ENCODE measurements at places on chromosomes 2 and 18.

- DNase-seq = no peak
Observed at GRCh38 chr2:169765523-169765922, 31.9 kb downstream of the KLHL23 start.

DNA sequence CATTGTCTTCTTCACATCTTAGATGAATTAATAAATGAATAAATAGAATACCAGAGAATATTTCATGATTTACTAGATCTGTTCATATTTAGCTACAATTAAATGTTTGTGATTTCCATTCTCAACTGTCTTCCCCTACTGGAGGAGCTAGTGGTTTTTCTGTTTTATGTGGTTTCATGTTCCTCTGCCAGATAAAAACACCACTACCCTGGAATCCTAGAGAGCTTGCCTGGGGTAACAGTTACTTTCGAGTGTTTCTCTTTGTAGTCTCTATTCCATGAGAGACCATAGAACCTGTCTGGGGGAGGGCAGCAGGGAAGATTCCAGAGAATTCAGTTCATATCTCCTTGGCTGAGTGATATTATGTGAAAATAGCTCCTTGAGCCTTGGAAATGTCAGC, 349.2 kb downstream of the INSIG2 start:
- no peak for DNase-seq

DNA sequence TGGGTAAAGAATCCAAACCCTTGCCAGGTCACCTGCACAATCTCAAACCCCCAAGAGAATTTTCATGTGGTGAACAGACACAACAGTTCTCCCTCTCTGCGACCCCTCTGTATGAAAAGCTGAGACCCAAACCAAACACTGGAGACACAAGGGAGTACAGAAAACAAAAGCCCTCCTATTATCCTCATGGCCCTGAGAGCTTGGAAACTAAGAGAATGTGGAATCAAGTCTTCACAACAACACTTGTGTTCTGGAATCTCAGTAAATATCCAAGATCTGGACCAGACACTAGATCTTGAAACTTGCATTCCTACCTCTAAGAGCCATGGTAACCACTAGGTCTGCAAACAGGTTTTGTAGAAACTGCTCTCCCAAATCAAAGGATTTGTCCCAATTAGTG, 50.1 kb upstream of the CCDC150 start:
- DNase-seq = no peak

DNA sequence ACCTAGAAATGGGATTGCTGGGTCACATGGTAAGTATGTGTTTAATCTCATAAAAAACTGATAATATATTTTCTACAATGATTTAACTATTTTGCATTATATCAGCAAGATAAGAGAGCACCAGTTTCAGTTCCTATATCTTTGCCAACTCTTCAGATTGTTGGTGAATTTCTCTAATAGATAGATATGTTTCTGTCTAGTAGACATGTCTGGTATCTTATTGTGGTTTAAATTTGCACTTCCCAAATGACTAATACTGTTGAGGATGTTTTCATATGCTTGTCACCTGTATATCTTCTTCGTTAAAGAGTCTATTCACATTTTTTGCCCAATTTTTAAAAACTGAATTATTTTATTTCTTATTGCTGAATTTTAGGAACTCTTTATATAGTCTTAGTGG, 113.8 kb upstream of the UXS1 start:
- DNase-seq = no peak

DNA sequence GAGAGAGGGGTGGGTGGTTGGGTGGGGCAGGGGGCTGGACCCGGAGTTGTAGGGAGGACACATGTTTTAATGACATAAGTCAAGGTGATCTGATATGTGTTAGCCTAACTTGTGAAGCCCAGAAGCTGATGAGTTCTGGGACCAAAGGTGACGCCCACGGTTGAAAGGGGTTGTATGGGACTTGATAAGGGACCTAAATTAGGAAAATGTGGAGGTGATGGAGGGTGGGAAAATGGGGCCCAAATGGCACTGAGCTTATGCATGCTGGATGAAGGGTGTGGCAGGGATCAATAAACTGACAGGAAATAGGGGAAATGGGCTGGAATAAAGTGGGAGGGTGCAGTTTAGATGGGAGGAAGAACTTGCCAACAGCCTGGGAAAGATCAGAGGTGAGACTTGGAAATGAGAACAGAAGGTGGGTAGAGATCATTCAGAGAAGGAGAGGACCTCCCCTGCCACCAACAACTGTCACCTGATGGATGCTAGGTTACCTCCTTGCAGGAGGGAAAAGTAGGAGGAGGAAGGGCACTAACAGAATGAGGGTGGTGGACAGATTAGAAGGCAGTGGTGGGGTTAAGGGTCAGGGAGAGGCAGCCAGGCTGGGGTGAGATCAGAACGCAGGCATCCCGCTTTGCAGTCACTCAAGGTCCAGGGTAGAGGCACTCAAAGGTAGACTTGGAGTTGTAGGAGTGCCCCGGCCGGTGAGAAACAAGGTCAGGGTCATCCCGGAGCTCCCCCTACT, 15.3 kb downstream of the WNT10A start:
- DNase-seq = no peak

GRCh38 chr18:61597316-61597715, 264.1 kb downstream of the CDH20 start:
- no peak for DNase-seq

GRCh38 chr2:226701052-226701451, 98.6 kb downstream of the IRS1 start:
- DNase-seq = no peak

Measured in stimulated activated naive B cell treated with anti-CD40 and anti-IgM and Interleukin-4, amounts not matched to agents 10 μg/mL and 1 μg/mL and 100 μg/mL, for 72 hours (primary cell).